ENCODE measurements at places on chromosomes 6 and 20.

DNA sequence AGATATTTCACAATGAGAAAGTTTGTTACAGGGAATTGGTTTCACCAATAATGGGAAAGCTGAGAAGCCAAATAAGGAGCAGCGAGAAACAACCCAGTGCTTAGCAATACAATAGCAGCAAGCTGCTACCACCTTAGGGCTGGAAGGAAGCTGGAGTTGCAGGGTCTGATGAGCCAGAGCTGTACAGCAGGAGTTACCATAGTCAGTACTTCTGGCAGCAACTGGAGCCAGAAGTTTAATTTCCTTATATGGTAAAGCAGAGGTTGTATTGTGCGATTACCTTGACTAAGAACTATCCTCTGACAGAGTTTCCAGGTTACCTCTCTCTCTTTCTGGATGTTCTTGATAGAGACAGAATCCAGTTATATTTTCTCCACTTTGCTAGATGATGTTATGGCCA, 137.1 kb upstream of the OLIG3 start:
- DNase-seq, result no peak

- peak; percentile 88 for DNase-seq
Observed at GRCh38 chr6:15504581-15505350, 158.1 kb downstream of the DTNBP1 start.

- no peak for DNase-seq
Observed at GRCh38 chr6:45923831-45924391, 91.7 kb downstream of the CLIC5 start.

DNA sequence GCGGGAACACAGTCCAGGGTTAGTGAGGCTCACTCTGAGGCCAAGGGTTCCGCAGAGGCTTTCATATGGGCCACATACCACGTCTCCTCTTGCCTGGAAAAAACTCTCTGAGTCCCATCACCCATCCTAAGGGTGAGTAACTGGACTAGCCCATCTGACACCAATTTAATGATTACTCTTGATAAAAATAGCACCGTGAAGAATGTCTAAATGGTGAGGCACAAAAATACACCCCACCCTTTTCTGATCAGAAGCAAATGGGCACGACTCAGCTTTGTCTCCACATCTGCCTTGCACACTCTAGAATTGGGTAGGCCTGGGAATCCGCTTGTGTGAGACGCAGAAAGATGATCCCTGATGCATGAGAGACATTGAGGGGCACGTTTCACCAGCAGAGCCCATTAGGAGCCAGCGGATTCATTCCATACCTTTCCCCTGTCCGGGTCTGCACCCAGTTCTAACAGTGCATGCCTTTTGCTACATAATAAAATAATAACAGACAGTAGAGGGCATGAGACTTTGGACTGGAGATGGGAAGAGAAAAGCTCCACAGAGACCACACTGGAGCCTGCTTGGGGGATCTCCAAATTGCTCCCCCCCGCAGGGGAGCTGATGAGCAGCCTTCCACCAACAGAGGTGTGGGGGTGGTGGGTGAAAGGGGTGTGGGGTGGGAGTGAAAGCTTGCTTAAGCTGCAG, 110.0 kb upstream of the KCNK16 start:
- DNase-seq, result no peak

DNA sequence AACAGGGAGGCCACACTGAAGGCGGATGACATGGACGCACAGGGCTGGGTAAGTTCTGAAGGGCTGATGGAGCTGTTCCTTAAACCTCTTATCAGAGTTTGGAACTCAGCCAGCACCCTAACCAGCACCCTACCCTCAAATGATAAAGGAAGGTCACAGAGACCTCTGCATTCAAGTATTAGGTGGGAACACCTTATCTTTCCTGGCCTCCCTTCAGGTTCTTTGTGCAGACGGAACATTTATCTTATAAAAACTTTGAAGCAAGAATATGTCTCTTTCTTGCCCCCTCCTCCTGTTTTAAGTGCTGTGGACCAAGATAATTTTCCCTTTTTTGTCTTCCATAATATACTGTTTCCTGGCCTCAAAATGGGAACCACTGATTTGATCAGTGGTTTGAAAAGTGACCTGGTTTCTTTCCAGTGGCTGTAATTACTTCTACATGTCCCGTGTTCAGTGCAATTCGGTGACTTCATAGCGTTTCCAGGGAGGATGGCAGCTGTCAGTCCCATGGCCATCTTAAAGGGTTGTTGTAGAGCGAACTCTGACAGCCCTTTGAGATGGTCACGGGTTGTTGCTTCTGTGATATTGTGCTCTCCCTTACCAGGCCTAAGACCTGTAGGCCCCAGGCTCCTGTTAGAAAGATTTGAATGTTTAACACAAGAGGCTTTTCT, 213.2 kb upstream of the MYLIP start:
- no peak for DNase-seq

GRCh38 chr20:40770564-40771307, 81.7 kb upstream of the MAFB start:
- no peak for DNase-seq

GRCh38 chr6:5464099-5464885, 203.0 kb downstream of the FARS2 start:
- DNase-seq, result no peak

Measured in right lung (tissue), 10 donors.